ENCODE measurements at places on chromosomes 1 and 21.

DNA sequence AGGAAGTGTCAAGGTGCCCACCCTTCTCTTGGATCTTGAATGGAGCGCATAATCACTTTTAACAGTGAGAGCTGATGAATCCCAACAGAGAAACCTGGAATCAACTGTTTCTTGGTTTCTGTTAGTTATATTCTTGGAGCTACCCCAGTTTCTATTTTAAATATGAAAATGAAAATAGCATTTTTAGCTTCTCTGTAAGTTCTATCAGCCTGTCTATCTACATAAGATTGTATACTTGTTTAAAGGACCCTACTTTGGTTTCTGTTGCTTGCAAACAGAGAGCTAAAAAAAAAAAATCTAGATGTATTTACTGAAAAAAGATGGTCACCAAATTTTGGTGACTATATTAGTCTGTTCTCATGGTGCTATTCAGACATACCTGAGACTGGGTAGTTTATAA is 670.0 kb downstream of the NCAM2 start:
- no peak for DNase-seq

GRCh38 chr21:37936010-37936785 is 19.9 kb upstream of the KCNJ6 start:
- no peak for DNase-seq

- no peak for DNase-seq
Measured at GRCh38 chr1:80214888-80215540, 1208.5 kb upstream of the ADGRL4 start.

- DNase-seq = no peak
Measured at GRCh38 chr1:44021581-44022321, 9.5 kb downstream of the SLC6A9 start.

DNA sequence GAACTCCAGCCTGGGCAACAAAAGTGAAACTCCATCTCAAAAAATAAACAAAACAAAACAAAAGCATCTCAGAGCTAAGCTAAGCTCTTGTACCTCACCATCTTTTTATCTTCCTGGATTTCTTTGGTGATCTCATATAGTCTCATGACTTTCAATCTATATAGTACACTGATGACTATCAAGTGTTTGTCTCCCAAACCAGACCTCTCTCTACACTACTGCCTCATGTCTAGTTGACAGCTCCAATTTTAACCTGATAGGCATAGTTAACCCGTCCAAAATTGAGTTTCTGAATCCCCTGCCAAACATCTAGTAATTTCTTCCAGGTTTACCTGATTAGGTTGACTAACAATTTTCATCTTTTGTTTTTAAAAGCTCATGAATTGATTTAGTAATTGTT is 151.7 kb downstream of the COP1 start:
- no peak for DNase-seq

DNA sequence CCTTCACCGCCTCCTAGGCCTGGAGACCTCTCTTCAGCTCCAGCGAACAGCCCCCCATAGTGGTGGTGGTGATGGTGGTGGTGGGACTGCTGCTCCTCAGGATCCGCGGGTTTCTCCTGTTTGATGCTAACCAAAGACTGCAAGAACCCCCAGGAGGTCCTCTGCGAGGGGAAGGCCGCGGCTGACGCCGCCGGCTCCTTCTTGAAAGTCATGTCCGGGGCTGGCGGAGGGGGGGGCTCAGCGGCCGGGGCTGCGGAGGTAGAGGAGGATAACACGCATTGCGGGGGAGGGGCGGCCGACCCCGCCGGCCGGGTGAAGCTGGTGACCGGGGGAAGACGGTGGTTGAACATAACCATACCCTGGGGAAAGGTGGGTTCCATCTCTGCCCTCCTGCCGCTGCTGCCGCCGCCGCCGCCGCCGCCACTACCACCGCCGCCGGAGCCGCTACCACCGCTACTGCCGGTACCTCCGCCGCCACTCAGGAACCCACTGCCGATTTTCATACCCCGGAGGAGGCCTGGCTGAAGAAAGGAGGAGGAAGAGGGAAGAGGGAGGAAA is 554 bp downstream of the ZNF281 start:
- no peak for DNase-seq

DNA sequence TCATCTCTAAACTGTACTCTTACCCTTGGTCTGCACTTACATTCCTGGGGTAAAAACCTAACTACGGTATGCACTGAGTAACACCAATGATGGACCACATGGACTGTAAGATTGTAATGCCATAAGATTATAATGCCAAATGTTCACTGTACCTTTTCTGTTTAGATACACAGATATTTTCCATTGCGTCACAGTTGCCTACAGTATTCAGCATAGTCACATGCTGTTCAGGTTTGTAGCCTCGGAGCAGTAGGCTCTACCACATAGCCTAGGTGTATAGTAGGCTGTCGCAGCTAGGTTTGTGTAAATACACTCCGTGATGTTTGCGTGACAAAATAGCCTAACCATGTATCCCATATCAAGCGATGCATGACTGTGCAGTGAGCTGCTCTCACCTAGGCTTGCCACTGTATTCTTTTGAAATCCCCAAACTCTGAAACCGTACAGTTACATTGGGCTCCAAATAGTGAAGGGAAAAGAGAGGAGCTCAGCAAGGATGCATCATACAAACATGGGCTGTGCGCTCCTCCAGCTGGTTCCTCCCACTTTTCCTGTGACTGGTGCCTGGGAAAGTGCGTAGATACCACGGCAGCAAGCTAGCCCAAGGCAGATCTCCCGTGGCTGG is 35.2 kb downstream of the CFAP57 start:
- no peak for DNase-seq

GRCh38 chr1:93729502-93729901 is 47.9 kb upstream of the BCAR3 start:
- DNase-seq = no peak

- DNase-seq = no peak
Measured at GRCh38 chr1:86648255-86648654, 56.1 kb upstream of the SH3GLB1 start.

GRCh38 chr21:32687643-32688345 is 40.0 kb downstream of the SYNJ1 start:
- DNase-seq = no peak

DNA sequence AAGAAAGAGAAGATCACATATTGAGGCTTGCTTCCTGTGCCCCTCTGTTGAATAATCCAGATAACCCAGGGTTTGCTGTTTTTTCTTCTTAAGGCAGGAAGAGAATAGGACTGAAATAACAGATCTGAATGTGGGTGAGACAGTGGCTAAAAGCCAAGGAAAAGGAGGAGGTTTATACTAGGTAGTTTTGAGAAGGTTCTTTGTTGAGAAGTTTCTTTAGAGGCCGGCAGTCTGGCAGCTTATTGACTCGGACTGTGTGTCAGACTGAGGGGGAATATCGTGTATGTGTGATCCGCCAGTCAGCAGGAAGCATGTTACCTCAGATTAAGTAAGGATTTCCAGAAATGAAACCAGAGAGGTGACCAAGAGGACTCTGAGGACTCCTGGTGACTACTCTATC is 119.8 kb downstream of the PLA2G4A start:
- no peak for DNase-seq
